Islet precursor cell (in vitro differentiated cells): ENCODE measurements at places on chromosomes 2 and 18.
A peak's percentile ranks its signal among the peaks of the same experiment; 100 is the strongest.

DNA sequence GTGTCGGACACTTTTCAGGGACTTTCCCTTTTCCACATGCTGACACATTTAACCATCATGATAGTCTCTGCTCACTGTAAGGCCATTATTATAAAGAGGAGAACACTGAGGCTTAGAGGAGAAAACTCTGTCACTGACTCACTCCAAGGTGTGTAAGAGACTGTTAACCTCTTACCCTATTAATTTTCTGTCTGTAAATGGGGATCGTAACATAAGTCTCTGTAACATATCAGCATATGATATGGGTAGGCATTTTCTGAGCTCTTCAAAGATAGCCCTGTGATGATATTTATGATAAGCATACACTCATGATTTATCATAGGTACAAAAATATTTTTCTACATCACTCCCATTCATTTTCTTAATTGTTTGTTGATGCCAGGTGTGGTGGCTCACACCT is 36.4 kb downstream of the TMEM182 start:
- no peak for DNase-seq

GRCh38 chr2:51003345-51004192 is 28.4 kb downstream of the NRXN1 start:
- no peak for DNase-seq

- DNase-seq, result no peak
Measured at GRCh38 chr2:144607891-144608521, 88.1 kb upstream of the ZEB2 start.

- DNase-seq, result peak; percentile 82
Measured at GRCh38 chr2:117299451-117299850, 515.0 kb upstream of the DDX18 start.

DNA sequence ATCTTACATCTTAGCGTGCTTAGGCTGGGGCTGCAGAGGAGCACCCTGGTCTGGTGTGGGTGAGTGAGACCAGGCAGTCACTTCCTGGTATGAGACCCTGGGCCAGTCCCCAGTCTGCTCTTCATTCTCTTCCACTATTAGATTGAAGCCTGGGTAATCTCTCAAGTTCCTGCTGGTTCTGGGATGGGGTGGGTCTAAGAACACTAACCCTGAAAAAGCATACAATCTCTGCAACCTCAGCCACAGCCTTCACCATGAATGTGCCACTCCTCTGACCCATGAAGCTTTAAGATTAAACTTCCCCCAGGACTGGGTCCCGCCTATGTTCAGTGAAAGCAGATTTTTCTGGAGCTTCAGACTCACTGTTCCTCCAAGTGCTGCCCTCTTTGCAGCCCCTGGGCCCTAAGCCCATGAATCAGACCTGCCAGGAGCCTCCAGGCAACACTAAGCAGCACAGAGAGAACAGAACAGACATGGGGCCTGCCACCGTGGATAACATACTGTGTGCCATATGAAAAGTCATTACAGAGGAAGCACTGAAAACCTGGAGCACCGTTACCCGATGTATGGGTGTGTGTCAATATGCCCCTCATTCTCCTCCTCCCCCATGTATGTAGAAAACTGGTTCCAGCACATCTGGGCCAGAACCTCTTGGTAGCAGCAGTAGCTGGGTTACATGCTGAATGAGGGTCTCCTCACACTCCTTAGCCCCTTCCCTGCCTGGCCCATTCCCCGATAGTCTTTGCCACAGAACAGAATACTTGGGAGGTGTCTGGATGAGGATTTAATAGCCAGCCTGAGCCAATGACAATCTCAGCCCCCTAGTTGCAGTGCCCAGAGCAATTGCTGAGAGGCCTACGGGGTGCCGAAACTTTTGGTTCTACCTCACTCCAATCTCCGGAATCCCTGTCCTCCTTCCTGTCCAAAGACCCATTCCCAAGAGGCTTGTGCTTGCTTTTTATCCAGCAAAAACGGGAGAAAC is 2.7 kb upstream of the SIX2 start:
- DNase-seq, result no peak

- DNase-seq, result no peak
Measured at GRCh38 chr18:10661317-10661716, 135.5 kb downstream of the NAPG start.

DNA sequence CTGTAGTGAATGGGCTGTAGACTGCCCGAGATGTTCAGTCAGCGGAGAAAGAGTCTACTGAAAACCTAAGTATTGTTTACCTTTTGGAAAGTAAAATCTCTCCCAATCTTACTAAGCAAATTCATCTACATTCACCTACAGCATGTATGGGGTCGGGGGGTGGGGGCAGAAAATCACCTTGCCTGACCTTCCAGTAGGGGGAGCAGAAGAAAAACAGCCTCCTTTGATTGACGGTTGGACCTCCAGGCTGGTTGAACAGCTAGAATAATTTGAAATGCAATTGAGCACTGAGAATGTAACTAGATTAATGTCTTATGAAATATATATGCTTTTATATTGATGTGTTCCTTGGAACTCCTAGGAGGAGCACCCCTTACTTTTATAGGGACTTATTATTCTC is 10.0 kb downstream of the LRATD1 start:
- no peak for DNase-seq

- DNase-seq, result no peak
Measured at GRCh38 chr2:158502974-158503373, 46.2 kb downstream of the PKP4 start.

- DNase-seq, result no peak
Measured at GRCh38 chr2:88269836-88270235, 99.7 kb downstream of the THNSL2 start.

- DNase-seq, result no peak
Measured at GRCh38 chr2:143680885-143681405, 551.7 kb downstream of the ARHGAP15 start.

GRCh38 chr2:49069829-49070228 is 84.5 kb downstream of the FSHR start:
- peak; percentile 58 for DNase-seq

- no peak for DNase-seq
Measured at GRCh38 chr2:199111458-199111857, 346.3 kb downstream of the SATB2 start.

DNA sequence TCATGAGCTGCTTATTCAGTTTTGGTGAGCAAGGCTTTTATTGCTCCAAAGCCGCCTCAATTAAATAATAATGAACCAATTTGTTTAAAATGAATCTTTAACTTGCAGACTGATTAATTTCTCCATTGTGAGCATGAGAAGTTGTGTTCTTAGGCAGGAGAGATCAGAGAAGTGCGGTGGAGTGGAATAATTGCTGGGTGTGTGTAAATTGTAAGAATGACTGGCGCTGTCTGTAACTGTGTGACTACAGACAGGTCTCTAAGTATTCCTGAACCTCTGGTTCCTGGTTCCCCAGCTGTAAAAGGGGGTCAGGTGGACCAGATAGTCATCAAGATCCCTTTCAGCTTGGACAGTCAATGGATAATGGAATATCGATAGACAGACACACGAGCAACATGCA is 98.0 kb upstream of the EFEMP1 start:
- no peak for DNase-seq

DNA sequence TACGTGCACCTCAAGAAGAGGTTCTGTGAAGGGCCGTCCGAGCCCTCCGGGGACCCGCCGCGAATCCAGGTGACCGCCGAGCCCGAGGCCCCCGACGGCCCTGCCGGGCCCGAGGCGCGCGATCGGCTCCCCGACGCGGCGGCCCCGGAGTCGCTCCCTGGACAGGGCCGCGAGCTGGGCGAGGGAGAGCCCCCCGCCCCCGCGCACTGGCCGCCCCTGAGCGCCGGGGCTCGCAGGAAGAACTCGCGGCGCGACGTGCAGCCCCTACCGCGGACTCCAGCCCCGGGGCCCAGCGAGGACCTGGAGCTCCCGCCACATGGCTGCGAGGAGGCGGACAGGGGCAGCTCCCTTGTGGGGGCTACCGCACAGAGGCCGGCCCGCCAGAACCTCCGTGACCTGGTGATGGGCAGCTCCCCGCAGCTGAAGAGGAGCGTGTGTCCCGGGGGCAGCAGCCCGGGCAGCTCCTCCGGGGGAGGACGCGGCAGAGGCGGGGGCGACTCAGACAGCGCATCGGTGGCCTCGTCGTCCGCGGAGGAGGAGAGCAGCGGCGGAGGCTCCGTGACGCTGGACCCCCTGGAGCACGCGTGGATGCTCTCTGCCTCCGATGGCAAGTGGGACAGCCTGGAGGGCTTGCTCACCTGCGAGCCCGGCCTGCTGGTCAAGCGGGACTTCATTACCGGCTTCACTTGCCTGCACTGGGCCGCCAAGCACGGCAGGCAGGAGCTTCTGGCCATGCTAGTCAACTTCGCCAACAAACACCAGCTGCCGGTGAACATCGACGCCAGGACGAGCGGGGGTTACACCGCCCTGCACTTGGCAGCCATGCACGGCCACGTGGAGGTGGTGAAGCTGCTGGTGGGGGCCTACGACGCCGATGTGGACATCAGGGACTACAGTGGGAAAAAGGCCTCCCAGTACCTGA is 812 bp downstream of the SOWAHC start:
- peak; percentile 71 for DNase-seq
